ENCODE measurements at places on chromosomes 6 and 20. TPM values are rescaled to one million over a fixed set of nuclear protein-coding genes. Genes with fewer than 3 reads are reported as not detected.

GRCh38 chr20:10675450-10675848 lies 1.6 kb upstream of the JAG1 start:
- no peak for DNase-seq

GRCh38 chr6:151436300-151436699 lies 15.6 kb downstream of the RMND1 start:
- no peak for DNase-seq

DNA sequence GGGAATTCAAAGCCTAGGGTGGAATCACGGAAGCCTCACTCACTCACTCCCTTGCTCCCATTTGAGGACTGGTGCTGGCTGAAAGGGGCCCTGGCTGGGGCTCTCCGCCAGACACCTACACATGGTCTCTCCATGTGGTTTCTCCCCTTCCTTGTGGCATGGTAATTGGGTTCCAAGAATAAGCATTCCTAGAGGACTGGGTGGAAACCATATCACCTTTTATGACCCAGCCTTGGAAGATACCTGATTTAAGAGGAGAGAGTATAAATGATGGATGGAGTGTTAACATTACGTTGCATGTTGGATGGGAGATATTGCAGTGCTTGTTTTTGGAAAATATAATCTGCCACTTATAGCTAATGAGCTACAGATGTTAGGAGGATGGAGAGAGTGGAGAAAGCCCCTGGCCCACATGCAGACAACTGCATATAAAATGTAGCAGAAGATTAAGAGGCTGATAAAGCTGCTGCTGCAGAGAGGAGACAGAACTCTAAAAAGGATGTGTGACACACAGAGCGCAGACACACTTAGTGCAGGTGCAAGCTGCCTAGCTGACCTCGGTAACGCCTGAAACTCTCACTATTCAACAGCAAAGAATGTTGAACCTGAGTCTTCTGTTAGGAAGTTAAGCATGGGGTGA lies 23.3 kb upstream of the CDKN1A start:
- DNase-seq = no peak

GRCh38 chr20:33014336-33015113 lies 7.0 kb downstream of the BPIFB2 start:
- no peak for DNase-seq

- DNase-seq = no peak
Measured at GRCh38 chr20:1187605-1188171, 2.9 kb upstream of the TMEM74B start.

DNA sequence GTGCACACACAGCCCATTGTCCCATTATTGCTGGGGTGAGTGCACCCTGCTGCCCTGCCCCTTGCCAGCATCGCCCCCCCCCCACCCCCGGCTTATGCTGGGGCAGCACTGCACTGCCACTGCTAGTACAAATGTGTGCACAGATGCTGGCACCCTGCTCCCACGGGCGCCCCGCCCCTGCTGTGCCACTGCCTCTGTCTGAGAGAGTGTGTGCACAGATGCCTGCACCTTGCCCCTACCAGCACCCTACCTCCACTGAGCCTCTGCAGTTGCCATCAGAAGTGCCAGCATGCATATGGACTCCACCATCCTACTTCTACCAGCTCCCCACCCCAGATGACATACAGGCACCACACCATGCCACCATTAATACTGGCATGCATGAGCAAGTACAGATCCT lies 454.6 kb upstream of the KHDRBS2 start:
- DNase-seq = no peak

The PPP1R3G gene
- 5.1 TPM for polyA plus RNA-seq

The CALHM5 gene
- 1.7 TPM for polyA plus RNA-seq

The C6orf141 gene
- 2.3 TPM for polyA plus RNA-seq
